ENCODE measurements at places on chromosomes 3 and 15. TPM values are rescaled to one million over a fixed set of nuclear protein-coding genes. Genes with fewer than 3 reads are reported as not detected.

Gene PLCL2
- total RNA-seq: 12.4 TPM

Gene PP2D1
- total RNA-seq: not detected

Gene FSD2
- total RNA-seq: not detected

Gene NDN
- 40.3 TPM for total RNA-seq

Gene IQCH
- 1.4 TPM for total RNA-seq

Gene STARD5
- 2.1 TPM for total RNA-seq

Gene MAP1A
- total RNA-seq: 0.34 TPM

Gene TRH
- total RNA-seq: not detected

Gene IL17RD
- total RNA-seq: 0.51 TPM

DNA sequence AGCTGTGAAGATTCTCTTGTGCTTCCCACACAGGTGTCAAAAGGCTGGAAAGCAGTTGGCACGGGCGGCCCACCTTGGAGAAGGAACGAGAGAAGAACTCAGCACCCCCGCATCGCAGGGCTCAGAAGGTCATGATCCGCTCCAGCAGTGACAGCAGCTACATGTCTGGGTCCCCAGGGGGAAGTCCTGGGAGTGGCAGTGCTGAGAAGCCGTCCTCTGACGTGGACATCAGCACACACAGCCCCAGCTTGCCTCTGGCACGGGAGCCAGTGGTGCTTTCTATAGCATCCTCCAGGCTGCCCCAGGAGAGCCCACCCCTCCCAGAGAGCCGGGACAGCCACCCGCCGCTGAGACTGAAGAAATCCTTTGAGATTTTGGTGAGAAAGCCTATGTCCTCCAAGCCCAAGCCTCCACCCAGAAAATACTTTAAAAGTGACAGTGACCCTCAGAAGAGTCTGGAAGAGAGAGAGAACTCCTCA, 31.4 kb downstream of the STARD5 start:
- no peak for DNase-seq

DNA sequence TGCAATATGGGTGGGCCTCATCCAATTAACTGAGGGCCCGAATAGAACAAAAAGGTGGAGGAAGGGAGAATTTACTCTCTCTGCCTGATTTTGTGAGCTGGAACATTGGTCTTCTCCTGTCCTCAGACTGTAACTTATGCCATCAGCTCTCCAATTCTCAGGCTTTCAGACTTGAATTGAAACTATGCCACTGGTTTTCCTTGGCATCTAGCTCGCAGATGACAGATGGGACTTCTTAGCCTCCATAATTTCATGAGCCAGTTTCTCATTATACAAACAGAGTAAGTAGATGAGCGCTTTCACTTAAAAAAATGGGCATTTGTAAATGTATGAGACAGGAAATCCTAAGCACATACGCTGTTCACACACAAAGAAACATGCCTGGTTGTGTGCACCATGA, 8.7 kb upstream of the PTX3 start:
- no peak for DNase-seq

DNA sequence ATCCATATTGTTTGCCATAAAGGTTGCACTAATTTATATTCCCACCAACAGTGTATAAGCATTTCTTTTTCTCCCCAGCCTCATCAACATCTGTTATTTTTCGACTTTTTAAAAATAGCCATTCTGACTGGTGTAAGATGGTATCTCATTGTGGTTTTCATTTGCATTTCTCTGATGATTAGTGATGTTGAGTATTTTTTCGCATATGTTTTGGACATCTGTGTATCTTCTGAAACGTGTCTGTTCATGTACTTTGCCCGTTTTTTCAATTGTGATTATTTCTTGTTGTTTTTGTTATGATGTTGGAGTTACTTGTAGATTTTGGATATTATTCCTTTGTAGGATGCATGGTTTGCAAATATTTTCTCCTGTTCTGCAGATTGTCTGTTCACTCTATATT, 46.5 kb downstream of the TP63 start:
- DNase-seq: no peak

DNA sequence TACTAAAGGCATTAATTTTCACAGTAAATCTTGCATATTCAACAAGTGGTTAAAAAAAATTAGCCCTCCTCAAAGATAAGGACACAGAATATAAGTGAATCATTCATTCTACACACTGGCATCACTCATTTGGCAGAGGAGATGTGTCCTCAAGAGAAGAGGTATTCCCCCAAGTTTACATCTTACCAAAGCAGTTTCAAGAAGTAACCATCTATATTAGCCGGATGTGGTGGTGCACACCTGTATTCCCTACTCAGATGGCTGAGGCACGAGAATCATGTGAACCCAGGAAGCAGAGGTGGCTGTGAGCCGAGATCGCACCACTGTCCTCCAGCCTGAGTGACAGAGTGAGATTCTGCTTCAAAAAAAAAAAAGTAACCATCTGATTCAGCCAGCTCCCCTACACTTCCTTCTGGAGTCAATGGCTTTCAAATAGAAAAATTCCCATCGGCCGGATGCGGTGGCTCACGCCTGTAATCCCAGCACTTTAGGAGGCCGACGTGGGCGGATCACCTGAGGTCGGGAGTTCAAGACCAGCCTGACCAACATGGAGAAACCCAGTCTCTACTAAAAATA, 15.4 kb downstream of the RAF1 start:
- peak; percentile 9 for DNase-seq

GRCh38 chr3:122100083-122100482, 44.9 kb downstream of the CD86 start:
- no peak for DNase-seq

GRCh38 chr3:147729641-147730040, 320.5 kb downstream of the ZIC1 start:
- no peak for DNase-seq

- peak; percentile 79 for DNase-seq
These were observed 135.6 kb upstream of the SUCLG2 start for GRCh38 chr3:67790043-67790442.

DNA sequence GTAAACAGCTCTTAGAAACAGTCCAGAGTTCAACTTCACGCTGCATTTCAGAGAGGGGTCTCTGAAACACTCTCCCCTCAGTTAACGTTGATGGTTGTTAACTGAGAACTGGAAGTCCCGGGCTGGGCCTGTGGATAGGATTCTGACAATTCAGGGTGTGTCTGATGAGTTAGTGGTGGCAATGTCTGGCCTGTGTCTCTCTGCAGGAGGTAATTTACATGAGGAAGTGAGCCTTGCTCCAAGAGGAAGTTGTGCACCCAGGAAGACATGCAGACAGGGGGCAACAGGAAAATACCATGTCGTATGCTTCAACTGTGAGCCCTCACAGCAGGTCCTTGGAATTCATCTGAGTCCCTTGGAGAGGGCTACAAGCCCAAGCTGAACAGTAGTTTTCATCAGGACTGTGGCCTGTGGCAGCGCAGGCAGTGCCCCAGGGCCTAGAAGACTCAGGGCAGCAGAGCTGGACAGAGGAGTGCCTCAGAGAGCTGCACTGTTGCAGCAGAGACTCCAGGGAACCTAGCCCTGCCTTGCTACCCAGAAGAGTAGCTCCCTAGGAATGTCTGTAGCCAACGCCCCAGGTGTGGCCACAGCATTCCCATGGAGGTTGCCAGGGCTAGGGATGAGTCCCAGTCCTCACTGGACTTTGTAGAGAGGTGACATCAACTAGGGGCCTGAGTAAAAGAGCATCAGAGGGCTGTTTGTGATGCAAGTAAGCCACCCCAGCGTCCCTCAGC, 104.6 kb upstream of the SELENOK start:
- no peak for DNase-seq

- DNase-seq: no peak
These were observed 6.4 kb downstream of the GRM7 start for GRCh38 chr3:6867269-6867668.

- DNase-seq: no peak
These were observed 161.3 kb downstream of the OCA2 start for GRCh38 chr15:27937851-27938250.

GRCh38 chr15:85490856-85491255, 110.5 kb downstream of the AKAP13 start:
- no peak for DNase-seq

- peak; percentile 3 for DNase-seq
These were observed 22.1 kb downstream of the CDIN1 start for GRCh38 chr15:36601497-36601932.

DNA sequence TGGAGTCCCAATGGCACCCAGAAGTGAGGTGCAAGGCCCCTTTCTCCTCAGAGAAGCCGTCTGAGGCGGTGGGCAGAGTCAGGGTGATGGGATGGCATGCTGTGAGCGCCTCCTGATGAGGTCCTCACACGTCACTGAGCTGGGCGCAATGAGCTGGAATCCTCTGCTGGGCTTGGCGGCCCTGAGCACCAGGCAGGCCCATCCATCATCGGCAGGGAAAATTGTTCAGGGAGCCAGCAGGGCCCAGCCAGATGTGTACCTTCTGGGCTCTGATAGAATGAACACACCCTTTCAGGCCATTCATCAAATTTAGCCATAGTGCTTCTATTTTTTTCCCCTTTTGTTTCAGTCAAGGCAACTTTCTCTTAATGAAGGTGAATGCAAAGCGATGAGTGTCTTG, 43.7 kb downstream of the FAM3D start:
- DNase-seq: no peak

GRCh38 chr3:194736896-194737600, 51.4 kb downstream of the FAM43A start:
- DNase-seq: no peak

- peak; percentile 43 for DNase-seq
These were observed 31.3 kb downstream of the SNRK start for GRCh38 chr3:43317461-43318316.

DNA sequence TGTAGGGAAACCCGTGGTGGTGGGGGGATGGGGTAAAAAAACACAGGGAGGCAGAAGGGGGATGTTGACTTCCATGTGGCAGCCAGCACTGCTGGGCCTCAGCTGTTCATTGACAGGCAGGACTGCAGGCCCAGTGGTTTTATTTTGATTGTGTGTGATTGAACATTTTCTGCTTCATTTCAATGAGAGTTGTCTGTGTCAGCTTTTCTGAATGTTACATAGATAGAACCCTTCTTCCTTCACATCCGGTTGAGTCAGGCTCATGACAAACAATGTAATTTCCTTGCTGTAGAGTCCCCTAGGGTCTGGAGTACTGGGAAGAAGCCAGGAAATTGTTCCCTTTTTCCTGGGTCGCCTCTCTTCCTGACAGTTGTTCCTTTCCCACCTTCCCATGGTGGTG, 8.2 kb upstream of the RPP25 start:
- DNase-seq: peak; percentile 75

All from dermis blood vessel endothelial cell (primary cell).